Calu3 (cell line): ENCODE measurements at places on chromosomes 2 and 18.

DNA sequence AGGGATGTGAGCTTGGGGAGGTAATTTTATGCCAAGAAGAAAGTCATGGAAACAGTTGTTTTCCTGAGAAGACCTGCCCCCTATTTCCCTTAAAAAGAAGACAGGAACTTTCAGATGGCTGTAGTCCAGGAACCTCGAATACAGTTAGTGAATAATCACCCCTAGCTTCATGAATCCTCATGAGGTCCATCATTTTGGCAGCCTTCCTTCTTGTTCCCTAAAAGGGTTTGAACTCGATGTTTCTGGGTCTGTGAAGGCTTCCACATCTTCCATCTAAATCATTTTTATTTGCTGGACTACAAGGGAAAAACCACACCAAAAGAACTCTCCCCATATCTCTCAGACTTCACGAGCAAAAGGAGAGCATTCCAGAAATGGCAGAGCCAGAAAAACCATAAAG lies 290.8 kb downstream of the SLC4A3 start:
- H3K36me3 ChIP-seq, result no peaks in the 10 kb centered on the region
- no peak overlapping the region for H3K4me3 ChIP-seq
- no peak overlapping the region for H3K27ac ChIP-seq
- DNase-seq, result no peak
- no peaks in the 10 kb centered on the region for H3K4me1 ChIP-seq

GRCh38 chr2:1772471-1773267 lies 28.4 kb upstream of the PXDN start:
- no peaks in the 10 kb centered on the region for H3K36me3 ChIP-seq
- no peaks in the 10 kb centered on the region for H3K27me3 ChIP-seq
- H3K27ac ChIP-seq, result no peak overlapping the region
- no peak overlapping the region for H3K4me3 ChIP-seq
- DNase-seq, result no peak

DNA sequence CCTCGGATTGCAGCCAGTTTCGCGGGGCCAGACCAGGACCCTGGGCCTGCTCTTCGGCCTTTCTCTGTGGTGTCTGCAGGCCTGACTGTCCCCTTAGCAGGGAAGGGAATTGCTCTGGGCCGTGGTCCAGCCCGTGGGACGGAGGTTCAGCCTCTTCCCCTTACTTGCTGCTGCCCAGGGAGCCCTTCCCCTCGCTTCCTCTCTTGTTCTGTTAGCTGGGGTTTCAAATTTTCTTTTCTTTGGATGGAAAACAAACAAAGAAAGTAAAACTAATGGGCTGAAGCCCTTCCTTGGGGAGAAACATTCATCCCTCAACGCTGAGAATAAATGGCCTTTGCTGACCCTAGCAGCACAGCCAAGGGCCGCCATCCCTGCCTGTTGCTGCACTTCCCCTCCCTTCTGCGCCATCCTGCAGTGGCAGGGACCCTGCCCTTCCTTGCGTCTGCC lies 52.4 kb downstream of the ASAP2 start:
- peaks cover 20% of the 10 kb centered on the region for H3K36me3 ChIP-seq
- H3K27me3 ChIP-seq, result no peaks in the 10 kb centered on the region
- H3K4me1 ChIP-seq, result peaks cover 70% of the 10 kb centered on the region
- no peak overlapping the region for H3K4me3 ChIP-seq

DNA sequence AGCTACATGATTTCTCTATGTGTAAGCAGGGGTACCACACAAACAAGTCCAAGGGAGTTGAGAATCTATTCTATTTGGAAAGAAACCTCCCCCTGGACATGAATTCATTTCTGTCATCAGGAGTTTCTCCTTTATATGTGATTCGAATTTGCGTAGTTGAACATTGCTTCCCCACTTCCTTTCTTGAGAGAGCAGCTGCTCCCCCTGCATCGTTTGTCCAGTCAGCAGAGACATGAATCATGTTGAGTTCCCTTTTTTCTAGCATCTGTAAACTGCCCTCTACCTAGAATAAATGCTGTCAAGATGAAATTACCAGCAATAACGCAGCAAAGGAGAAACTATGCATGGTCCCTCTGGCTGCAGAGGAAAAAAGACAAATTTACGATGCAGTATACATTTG lies 73.8 kb downstream of the KIF5C start:
- H3K27me3 ChIP-seq, result peaks cover 32% of the 10 kb centered on the region
- no peak for DNase-seq

GRCh38 chr2:119372778-119373568 lies 6.2 kb downstream of the DBI start:
- peaks cover 32% of the 10 kb centered on the region for H3K36me3 ChIP-seq
- H3K27ac ChIP-seq, result no peak overlapping the region
- DNase-seq, result no peak
- H3K4me1 ChIP-seq, result no peaks in the 10 kb centered on the region

GRCh38 chr2:181851726-181852125 lies 39.8 kb upstream of the ITPRID2 start:
- no peaks in the 10 kb centered on the region for H3K36me3 ChIP-seq
- no peak for DNase-seq
- H3K27ac ChIP-seq, result no peak overlapping the region
- H3K27me3 ChIP-seq, result no peaks in the 10 kb centered on the region
- no peak overlapping the region for H3K4me3 ChIP-seq
- peaks cover 53% of the 10 kb centered on the region for H3K4me1 ChIP-seq

- no peak overlapping the region for H3K27ac ChIP-seq
- no peaks in the 10 kb centered on the region for H3K27me3 ChIP-seq
- H3K4me1 ChIP-seq, result no peaks in the 10 kb centered on the region
Observed at GRCh38 chr2:191791953-191792560, 54.8 kb downstream of the CAVIN2 start.

DNA sequence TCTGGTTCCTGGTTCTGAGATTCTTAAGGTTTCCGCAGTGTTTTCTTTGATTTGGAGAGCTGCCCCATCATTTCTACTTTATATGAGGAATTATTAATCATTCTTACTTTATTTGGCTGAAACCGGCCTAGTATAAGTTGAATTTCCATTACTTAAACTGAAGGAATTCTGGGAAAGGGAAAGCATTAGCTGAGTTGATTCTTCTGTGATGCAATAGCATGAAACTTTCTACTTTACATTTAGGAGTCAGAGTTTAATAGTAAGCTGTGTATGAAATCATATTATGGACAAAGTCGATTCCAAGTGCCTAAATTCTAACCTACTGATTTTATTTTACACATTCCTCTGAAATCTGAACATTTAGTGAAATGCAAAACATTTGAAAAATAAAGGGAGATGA lies 1269.7 kb upstream of the ZEB2 start:
- H3K27me3 ChIP-seq, result no peaks in the 10 kb centered on the region
- H3K36me3 ChIP-seq, result no peaks in the 10 kb centered on the region
- no peak for DNase-seq
- no peaks in the 10 kb centered on the region for H3K4me1 ChIP-seq
- peak overlapping the region; percentile 14 for H3K27ac ChIP-seq

GRCh38 chr2:61423714-61424113 lies 47.2 kb downstream of the USP34 start:
- peaks cover 12% of the 10 kb centered on the region for H3K4me1 ChIP-seq
- H3K27me3 ChIP-seq, result no peaks in the 10 kb centered on the region

DNA sequence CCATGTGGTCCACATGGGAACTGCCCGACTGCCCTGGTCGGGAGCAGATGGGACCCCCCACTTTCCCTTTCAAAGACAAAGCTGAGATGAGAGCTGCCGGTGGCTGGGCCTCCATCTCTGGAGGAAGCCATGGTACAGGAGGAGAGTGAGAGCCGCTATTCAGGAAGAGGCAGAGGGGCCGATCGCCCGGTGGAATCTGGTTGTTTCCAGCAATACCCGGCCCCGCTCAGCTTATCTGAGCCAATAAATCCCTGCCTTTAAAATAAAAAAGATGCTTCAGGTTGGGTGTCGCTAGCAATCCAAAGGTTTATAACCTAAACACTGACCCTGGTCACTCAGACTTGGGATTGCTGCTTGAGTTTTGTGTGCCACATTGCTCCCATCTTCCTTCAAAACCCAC lies 15.2 kb upstream of the B3GNT7 start:
- H3K36me3 ChIP-seq, result peaks cover 9% of the 10 kb centered on the region
- no peak overlapping the region for H3K27ac ChIP-seq
- peaks cover 15% of the 10 kb centered on the region for H3K27me3 ChIP-seq
- DNase-seq, result no peak

DNA sequence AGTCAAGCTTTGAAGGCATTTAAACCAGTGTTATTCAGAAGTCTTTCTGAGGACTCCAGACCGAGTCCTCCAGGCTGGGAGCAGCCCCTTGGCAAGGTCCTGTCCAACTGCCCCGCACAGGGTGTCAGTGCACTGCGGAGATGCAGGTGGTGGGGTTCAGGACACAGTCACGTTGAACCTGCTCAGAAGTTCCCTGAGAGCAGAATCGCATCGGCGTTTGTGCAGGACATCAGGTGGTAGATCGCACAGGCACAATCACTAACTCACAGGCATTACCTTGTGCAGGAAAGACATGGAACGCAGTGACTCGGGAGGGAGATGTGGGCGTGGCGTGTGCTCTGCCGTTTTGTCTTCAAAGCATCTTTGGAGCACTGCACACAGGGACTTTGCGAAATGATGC lies 10.4 kb downstream of the COPS9 start:
- no peak for DNase-seq
- H3K27ac ChIP-seq, result no peak overlapping the region
- peaks cover 13% of the 10 kb centered on the region for H3K27me3 ChIP-seq
- peaks cover 12% of the 10 kb centered on the region for H3K36me3 ChIP-seq
- no peak overlapping the region for H3K4me3 ChIP-seq

- no peak overlapping the region for H3K4me3 ChIP-seq
- no peak overlapping the region for H3K27ac ChIP-seq
- H3K27me3 ChIP-seq, result no peaks in the 10 kb centered on the region
- no peak for DNase-seq
Observed at GRCh38 chr2:221204699-221205098, 367.4 kb downstream of the EPHA4 start.

DNA sequence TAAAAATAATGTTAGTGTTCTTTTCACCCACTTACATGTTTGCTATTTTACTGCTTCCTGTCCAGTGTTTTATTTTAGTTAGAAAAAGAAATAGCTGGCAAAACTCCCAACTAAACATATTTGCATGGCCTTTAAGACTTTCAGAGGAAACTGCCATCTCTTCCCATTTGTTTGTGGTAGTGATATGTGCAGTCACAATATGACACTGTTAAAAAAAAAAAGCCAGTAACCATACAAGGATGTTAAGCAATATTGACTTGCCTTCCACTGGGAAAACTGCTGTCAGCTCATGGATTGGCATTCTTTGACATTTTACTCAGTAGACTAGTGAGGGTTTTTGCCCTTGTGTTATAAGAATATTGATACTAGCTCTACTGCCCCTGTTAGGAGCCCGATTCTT lies 29.1 kb downstream of the XIRP2 start:
- no peak overlapping the region for H3K4me3 ChIP-seq
- DNase-seq, result no peak
- no peaks in the 10 kb centered on the region for H3K4me1 ChIP-seq
- no peaks in the 10 kb centered on the region for H3K36me3 ChIP-seq
- H3K27ac ChIP-seq, result peak overlapping the region; percentile 16

- no peaks in the 10 kb centered on the region for H3K27me3 ChIP-seq
- no peak for DNase-seq
- H3K27ac ChIP-seq, result no peak overlapping the region
- H3K36me3 ChIP-seq, result no peaks in the 10 kb centered on the region
- H3K4me1 ChIP-seq, result no peaks in the 10 kb centered on the region
Observed at GRCh38 chr2:197915548-197916265, 111.3 kb downstream of the PLCL1 start.

DNA sequence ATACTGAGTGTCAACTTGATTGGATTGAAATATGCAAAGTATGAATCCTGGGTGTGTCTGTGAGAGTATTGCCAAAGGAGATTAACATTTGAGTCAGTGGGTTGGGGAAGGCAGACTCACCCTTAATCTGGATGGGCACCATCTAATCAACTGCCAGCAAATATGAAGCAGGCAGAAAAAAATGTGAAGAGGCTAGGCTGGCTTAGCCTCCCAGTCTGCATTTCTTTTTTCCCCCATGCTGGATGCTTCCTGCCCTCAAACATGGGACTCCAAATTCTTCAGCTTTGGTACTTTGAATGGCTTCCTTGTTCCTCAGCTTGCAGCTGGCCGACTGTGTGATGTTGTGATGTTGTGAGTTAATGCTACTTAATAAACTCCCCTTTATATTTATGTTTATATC lies 577.4 kb downstream of the CPS1 start:
- H3K4me3 ChIP-seq, result no peak overlapping the region
- H3K27me3 ChIP-seq, result no peaks in the 10 kb centered on the region
- peaks cover 4% of the 10 kb centered on the region for H3K36me3 ChIP-seq
- DNase-seq, result peak; percentile 37
- peak overlapping the region; percentile 86 for H3K27ac ChIP-seq
- H3K4me1 ChIP-seq, result peaks cover 43% of the 10 kb centered on the region

- peaks cover 7% of the 10 kb centered on the region for H3K4me1 ChIP-seq
- no peaks in the 10 kb centered on the region for H3K27me3 ChIP-seq
- H3K36me3 ChIP-seq, result no peaks in the 10 kb centered on the region
- no peak overlapping the region for H3K27ac ChIP-seq
Observed at GRCh38 chr2:139031722-139032121, 251.5 kb upstream of the NXPH2 start.

- no peaks in the 10 kb centered on the region for H3K4me1 ChIP-seq
- H3K36me3 ChIP-seq, result no peaks in the 10 kb centered on the region
- no peak for DNase-seq
- H3K4me3 ChIP-seq, result no peak overlapping the region
Observed at GRCh38 chr2:29448096-29448688, 333.0 kb downstream of the CLIP4 start.

- H3K4me1 ChIP-seq, result peaks cover 12% of the 10 kb centered on the region
- DNase-seq, result no peak
- no peaks in the 10 kb centered on the region for H3K27me3 ChIP-seq
- no peak overlapping the region for H3K27ac ChIP-seq
Observed at GRCh38 chr2:74911061-74911460, 47.4 kb upstream of the POLE4 start.

- no peaks in the 10 kb centered on the region for H3K36me3 ChIP-seq
- H3K4me1 ChIP-seq, result peaks cover 34% of the 10 kb centered on the region
- no peak overlapping the region for H3K27ac ChIP-seq
- no peaks in the 10 kb centered on the region for H3K27me3 ChIP-seq
- no peak for DNase-seq
Observed at GRCh38 chr18:31677592-31677991, 6.8 kb downstream of the B4GALT6 start.

DNA sequence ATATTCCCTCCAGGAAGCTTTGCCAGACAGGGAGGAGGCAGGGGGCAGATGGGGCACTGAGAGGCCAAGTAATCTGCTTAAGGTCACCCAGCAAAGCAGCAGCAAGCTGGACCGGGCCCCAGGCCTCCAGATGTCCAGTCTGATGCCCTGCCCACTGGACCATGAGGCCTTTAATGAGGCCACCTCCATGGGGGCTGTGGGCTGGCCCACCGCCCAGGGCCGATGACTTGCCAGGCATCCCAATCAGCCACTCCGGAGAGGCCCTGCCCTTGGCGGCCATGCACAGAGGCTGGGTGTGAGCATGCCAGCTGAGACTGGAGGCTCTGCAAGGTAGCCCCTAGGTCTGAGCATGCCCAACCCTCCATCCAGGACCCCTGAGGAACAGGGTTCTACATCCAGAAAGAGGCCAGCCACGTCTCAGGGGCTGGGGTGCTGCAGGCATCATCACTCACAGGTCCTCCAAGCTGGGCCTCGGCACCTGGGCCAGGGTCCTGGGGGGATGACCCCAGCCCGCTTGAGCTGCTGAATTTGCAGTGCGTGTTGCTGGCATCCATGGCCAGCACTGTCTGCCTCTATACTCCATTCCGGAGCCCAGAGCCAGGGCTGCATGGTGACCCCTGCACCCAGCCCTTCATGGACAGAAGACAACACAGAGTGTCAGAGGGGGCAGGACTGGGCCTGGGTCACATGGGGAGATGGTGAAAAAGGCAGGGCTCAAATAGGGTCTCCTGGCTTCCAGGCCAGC lies 164.2 kb downstream of the INHBB start:
- H3K27me3 ChIP-seq, result peaks cover 57% of the 10 kb centered on the region
- no peak for DNase-seq
- H3K36me3 ChIP-seq, result no peaks in the 10 kb centered on the region

- H3K27me3 ChIP-seq, result no peaks in the 10 kb centered on the region
- H3K4me1 ChIP-seq, result peaks cover 29% of the 10 kb centered on the region
- peak; percentile 59 for DNase-seq
- H3K4me3 ChIP-seq, result no peak overlapping the region
- H3K36me3 ChIP-seq, result no peaks in the 10 kb centered on the region
Observed at GRCh38 chr2:22817197-22817596, 567.8 kb upstream of the KLHL29 start.
